ENCODE measurements at places on chromosomes 3 and 15. TPM values are rescaled to one million over a fixed set of nuclear protein-coding genes. Genes with fewer than 3 reads are reported as not detected.

NPAP1 gene
- total RNA-seq = not detected

AMOTL2 gene
- 44.4 TPM for total RNA-seq

CIP2A gene
- 1.6 TPM for total RNA-seq

GRCh38 chr3:22007368-22007767 is 256.4 kb upstream of the ZNF385D start:
- DNase-seq = no peak

DNA sequence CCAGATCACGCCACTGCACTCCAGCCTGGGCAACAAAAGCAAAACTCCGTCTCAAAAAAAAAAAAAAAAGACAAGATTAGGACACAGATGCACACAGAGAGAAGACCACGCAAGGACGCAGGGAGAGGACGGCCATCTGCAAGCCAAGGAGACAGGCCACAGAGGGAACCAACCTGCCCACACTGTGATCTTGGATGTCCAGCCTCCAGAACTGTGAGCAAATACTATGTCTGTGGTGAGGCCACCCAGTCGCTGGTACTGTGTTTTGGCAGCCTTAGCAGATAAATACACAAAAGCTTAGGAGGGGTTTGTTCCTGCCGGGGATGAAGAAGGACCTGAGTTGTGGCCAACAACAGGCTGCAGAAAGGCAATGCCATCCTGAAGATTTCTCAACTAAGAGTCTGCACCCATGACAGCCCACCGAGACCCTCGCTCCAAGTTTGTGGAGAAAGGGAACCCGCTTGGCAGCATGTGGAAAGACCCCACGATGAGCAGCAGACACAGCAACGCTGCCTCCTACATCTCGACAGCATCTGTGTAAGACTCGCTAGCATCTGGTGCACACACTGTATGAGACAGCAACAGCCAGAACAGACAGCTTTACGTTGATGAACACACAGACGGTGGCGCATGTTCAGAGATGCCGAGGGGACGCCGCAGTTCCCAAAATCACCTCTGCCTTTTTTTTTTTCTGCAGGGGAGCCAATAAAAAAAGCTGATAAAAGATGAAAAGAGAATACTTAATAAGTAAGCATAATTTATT is 13.7 kb downstream of the CYFIP1 start:
- no peak for DNase-seq

DNA sequence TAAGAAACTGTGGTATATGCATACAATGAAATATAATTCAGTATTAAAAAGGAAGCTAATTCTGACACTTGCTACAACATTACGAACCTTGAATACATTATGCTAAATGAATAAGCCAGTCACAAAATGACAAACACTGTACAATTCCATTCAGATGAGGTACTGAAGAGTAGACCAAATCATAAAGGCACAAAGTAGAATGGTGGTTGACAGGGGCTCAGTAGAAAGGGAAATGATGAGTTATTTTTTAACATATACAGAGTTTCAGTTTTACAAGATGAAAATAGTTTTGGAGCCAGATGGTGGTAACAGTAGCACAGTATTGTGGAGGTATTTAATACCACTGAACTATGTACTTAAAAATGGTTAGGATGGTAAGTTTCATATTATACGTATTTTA is 254.6 kb upstream of the RBMS3 start:
- no peak for DNase-seq

DNA sequence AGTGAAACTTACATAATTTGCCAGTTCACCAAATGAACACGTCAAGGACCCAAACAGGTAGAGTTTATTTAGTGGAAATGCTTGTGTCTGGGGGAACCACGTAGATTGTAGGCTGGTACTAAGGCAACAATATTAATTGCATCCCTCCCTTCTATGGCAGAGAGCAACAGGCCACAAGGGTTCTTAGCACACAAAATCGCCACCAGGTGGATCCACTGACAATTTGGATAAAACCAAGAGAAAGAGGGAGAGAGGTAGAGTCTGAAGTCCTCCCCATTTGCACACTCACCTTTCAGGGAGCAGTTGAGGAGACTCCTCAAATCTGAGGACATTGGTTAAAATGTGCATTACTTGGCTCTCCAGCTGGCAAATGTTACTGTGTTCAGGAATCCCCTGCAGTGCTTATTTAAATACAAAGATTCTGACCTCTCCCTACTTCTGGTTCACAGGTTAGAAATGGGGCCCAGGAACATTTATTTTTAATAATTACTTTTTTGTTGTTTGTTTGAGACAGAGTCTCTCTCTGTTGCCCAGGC is 181.0 kb upstream of the FEZF2 start:
- DNase-seq = no peak

DNA sequence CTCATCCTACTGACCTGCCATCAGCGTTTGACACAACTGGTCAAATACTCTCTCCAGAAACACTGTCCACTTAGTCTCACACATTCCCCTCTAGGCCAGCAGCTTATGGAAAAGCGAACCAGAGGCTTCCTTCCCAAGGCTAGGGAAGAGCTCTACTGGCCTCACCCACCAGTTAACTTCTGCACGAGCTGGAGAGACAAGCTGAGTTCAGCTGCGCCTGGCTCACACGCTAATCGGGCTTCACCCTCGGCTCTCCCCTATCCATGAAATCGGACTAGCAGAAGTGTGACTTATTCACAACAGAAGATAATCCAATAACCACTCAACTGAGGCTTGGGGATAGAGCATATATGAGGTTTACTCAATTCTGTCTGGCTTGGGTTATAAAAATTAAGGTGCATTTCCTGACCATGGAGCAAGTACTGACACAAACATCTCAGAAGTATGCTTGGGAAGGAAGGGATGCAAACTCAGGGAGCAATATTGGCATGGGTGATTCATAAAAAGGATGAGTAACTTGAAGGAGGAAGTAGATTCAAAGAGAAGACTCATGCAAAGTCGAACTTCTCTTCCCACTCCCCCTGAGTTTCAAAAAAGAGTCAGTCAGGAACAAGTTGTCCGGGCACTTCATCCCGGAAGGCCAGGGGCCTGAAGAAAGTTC is 73.1 kb downstream of the XXYLT1 start:
- DNase-seq = no peak

GRCh38 chr3:160378331-160379109 is 20.5 kb downstream of the IFT80 start:
- no peak for DNase-seq

- DNase-seq = no peak
These were observed 846.1 kb upstream of the CFAP20DC start for GRCh38 chr3:59895972-59896371.

DNA sequence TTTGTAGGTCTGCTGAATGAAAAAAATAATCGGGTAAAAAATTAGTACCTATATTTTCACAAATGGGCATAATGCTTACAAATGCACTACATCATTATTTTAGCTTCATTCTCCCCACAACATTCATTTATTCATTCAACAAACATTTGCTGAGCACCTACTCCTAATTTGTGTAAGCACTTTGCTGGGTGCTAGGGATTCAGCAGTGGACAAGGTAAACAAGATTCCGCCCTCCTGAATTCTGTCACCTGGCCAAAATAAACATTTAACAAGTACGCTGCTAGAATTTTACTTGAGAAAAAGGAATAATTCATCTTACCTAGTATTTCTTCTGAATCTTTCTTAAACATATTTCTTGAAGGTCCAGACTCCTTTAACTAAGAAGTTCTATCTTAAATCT is 72.1 kb downstream of the TIGIT start:
- DNase-seq = no peak

GRCh38 chr3:12230877-12231276 is 58.0 kb upstream of the PPARG start:
- DNase-seq = no peak

DNA sequence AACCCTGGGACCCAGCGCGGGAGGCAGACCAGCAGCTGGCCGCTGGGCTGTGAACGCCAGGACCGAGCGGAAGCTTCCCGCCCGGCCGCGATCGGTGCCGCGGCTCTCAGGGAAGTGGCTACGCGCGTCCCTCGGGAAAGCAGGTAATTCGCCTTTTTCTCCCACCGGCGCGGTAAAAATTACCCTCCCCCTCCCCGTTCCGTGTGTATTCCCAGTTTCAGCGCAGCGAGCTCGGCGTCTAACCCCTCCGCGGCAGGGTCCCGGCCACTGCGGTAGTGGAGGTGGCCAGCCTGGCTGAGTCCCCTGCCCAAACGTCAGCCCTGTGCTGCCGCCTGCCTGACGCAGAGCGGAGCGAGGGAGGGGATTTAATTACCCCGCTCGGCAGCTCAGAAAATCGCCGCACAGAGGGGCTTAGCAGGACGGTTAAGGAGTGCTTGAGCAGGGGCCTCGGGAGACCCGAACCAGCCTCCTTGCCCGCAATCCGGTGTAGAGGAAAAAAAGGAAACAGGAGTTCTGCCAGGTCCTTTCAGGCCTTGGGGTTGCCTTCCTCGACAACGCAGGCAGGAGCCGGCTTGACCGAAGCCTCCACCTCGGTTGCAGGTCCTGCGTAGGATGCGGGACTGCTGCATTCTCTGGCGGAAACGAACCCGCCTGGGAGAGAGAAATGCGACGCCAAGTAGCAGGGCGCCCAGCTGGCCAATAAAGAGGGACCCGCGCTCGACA is 2.9 kb downstream of the GATA2 start:
- no peak for DNase-seq

DNA sequence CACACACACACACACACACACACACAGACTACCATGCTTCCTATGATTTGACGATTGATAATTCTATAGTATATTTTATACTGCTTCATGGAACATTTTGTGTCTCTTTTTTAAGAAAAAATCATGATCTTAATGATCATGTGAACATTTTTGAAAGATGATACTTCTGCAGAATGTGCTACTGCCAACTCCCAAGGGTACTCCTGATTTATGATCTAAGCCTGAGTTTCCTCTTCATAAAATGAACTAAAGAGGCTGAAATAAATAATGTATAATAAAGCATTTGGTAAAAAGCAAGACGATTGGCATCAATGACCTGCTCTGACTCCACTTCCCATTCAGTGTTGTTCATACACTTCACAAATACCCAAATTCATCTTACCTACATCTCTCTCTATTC is 333.8 kb upstream of the RBMS3 start:
- DNase-seq = no peak

GRCh38 chr3:278300-279064 is 81.9 kb downstream of the CHL1 start:
- DNase-seq = no peak

- DNase-seq = no peak
These were observed 23.5 kb downstream of the COLQ start for GRCh38 chr3:15497964-15498363.

GRCh38 chr3:196600359-196600758 is 31.9 kb downstream of the FBXO45 start:
- no peak for DNase-seq

All from left ventricle myocardium inferior (tissue), 1 donor.